Activated naive CD8-positive, alpha-beta T cell treated with anti-CD3 and anti-CD28 coated beads, Interleukin-2, amount 50 U/mL, for 16 hours (primary cell): ENCODE measurements at places on chromosomes 3 and 15.

DNA sequence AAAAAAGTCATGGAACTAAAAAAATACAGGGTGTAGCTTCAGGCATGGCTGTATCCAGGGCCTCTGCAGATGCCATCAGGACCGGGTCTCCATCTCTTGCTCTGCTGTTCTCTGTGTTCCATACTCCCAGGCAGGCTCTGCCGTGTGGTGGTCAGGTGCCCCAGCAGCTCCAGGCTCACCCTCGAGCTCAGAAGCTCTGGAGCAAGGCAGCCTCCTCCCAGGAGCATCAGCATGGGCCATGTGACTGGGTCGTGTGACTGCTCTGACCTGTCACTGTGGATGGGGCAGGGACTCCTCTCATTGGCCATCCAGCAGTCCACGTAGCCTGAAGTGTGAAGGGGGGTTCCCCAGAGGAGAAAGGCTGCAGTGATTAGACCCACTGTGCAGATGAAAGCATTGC is 8.5 kb downstream of the FBLN2 start:
- DNase-seq, result no peak

DNA sequence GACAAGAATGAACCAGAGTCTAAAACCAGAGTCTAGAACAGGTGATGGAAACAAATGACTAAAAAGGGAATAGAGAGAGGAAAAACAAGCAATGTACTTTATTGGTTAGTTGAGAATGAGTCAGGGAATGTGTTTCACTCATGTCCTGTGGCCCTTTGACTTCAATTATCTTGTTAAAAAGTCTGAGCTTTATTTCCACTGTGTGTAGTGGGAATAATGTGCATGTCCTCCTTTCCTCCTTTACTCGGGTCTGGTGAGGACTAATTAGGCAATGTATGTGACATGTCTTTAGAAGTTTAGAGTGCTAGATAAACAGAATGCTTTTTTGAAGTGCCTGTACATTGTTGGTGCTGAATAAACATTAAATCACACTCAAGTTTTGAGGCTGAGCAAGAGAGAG is 21.3 kb downstream of the LSAMP start:
- DNase-seq, result no peak

- no peak for DNase-seq
These were observed 17.6 kb downstream of the SEMA3F start for GRCh38 chr3:50172626-50173220.

DNA sequence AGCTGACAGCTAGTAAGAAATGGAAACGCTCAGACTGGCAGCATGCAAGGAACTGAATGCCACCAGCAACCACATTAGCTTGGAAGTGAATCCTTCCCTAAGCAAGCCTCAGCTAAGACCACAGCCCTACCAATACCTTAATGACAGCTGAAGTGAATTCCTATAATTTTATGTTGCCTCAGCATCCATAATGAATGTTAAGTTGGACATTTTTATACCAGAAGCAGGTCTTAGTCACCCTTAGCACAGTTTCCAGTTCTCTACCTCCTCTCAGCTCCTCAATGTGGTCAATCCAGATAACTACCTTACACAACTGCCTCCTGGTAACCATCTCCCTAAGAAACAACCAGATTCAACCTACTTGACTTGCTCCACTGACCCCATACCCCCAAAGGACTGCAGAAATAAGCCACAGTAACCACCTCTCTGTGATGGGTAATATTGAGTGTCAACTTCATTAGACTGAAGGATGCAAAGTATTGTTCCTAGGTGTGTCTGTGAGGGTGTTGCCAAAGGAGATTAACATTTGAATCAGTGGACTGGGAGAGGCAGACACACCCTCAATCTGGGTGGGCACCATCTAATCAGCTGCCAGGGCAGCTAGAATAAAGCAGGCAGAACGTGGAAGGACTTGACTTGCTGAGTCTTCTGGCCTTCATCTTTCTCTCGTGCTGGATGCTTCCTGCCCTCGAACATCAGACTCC is 33.5 kb downstream of the NEDD4 start:
- no peak for DNase-seq

DNA sequence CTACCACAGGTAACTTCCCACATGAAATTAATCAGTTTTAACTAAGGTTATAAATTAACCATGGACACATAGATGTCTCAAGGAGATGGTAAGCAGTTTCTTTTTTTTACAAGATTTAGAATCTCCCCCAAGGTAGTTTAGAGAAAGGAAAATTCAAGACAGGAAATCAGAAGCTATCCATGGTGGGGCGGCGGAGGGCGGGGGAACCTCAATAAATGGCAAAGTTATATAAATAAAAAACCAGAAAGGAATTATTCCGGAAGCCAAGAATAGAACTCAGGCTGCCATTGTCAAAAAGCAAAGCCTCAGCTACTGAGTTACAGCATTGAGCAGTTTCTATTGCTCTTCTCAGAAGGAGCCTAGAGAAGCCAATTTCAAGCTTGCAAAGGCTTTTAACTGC is 172.1 kb upstream of the SMAD3 start:
- DNase-seq, result no peak

DNA sequence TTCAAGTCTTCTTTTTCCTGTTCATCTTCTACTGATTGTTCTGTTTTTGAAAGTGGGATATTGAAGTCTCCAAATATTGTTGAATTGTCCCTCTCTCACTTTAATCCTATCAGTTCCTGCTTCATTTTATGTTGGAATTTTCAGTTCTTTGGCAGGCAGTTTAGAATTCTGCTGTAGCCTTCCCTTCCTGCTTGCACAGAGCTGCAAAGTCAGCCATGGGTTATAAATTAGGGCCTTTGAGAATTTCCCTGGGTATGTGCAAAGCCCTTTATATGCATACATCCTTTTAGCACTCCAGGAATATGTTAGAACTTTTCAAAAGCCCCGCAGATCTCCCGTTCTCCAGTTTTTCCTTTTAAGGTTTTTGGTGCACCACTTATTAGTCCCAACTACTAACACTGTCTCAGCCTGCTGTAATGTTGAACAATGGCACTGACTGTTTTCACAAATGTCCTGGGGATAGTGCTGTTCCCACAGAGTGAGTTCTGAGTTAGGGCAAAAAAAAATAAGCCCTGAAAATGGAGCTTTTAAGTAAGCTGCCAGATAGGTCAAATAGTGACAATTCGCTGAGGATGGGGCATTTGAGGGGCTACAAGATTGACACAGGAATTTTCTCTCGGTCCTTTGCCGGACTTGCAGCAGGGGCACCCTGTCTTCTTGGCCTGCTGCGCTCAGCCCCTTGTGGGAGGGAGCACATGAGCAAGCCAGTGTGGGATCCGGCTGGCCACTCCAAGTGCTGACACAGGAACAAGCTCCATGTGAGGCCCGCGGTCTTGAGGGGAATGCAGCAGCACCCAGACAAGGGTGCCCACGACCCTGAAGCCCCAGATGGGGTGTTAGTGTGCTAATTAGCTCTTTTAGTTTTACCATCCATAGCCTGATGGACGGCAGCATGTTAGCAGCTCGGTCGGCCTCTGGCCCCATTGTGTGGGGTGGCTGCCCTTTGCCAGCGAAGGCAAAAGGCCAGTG is 96.0 kb downstream of the VPS8 start:
- DNase-seq, result no peak

DNA sequence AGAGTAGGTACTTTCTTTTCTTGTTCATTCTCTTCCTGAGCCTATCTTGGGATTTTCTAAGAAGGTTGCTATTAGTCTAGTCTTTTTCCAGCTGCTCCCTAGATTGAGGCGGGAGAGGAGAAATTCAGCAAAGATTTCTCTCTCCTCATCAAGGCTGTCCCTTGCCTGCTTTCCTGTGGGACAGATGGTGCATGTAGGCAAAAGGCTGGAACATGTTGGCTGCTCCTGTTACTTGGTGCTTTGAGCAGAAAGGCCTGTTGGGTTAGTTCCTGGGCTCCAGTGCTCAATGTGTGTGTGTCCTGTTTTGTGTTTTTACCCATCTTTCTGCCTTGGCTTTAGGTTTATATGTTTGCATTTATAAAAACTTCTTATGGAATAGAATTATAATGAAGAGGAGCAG is 9.1 kb upstream of the SNRPN start:
- DNase-seq, result no peak

DNA sequence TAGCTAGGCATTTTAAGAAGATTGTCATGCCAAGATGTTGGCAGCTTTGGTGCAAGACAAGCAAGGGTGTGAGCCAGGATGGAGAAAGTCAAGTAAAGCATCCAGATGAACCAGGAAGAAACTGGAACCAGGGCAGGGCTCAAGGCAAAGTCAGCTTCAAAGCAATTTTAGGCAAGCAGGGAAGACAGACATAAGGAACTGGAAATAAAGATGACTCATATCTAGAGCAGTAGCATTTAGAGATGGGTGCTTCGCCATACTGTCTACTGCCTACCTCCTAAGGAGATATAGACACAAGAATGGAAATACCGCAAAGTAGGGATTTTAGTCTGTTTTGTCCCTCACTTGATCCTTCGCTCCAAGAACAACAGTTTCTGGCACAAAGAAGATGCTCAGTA is 59.9 kb downstream of the RYR3 start:
- no peak for DNase-seq

GRCh38 chr3:16053794-16054193 is 120.7 kb upstream of the GALNT15 start:
- DNase-seq, result no peak

DNA sequence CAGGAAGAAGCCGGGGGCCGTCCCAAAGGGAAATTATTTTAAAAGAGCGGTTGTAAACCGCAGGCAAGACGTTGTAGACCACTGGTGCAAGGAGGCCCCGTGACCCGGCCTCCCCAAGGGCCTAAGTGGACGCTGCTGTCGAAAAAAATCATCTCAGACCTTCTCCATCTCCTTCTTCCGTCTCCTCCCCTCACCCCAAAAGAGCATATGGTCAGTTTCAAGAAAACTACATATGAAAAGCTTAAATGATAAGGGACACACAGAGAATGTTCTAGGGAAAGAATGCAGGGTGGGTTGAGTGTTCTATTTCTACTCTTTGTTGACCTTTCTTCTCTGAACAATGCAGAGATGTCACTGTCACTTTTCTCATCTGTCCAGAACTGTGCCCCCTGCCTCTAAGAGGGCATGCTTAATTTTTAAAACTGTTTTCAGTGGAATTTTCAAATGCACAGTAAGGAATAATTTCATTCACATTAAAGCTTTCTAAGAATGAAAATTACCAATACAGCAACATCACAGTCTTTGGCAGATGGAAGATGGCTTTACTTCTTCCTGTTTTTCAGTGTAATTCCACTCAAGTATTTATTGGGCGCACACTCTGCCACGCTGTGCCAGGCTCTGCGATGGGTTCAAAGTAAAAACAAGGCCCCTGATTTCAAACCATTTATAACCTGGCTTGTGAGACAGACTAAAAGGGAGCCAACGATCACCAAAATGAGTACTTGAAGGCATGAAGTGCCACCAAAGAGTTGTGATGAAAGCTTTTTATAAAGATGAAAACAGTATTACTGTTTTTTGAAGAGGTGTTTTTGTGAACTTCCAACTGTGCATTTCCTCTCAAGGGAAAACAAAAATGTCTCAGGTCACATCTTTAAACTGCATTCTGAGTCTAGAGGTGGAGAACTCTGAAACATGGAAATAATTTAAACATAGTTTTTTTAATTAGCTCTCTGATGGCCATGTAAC is 891 bp upstream of the TOP2B start:
- no peak for DNase-seq

DNA sequence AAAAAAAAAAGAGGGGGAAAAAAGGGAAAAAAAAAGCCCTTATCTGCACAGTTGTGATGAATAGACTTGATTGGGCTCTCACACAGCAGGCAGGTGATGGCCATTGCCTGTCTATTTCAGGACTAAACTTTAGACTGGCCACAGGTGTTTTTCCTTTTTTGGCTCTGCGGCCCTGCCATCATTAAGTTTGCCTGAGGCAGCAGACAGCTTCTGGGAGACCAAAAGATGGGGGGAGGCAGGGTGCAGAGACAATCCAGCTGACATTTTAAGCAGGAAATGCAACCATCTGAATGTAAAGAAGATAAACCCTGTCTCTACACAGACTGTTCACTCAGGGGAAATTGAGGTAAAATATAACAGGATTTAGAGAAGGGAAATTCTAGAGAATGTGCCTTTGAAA is 295.0 kb upstream of the KCNH8 start:
- DNase-seq, result no peak

DNA sequence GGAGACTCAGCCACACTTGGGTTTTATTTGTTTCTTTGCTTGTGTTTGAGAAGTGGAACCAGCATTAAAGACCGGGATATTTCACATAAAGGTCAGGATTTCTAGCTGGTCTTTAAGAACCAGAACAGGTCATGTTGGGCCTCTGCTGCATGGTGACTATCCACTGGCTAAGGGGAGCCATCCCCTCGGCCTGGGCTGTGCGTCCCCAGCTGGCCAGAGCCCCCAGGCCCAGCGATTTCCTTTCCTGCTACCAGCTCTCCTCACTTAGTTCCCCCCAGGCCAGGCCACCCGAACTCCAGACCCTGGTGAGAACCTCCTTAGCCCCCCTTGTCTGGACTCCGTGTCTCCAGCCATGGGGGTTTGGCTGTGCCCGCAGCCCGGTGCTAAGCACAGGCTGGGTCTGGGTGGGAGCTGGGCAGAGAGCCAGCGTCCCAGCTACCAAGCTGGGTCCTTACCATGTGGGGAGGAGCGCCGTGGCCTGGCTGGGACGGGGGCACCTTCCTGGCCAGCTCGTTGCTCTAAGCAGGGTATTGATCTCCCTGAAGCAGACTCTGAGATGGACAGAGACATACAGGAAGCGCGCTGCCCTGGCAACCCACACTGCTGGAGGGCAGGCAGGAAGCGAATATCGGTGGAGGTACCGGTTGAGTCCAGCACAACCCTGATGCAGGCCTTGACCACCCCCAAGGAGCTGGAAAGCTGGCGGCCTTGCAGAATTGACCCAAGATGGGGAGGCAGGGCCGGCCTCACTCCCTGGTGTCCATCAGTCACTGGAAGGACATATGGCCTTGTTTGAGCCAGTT is 49.4 kb downstream of the KLF15 start:
- DNase-seq, result no peak

- no peak for DNase-seq
These were observed 42.5 kb downstream of the LYZL4 start for GRCh38 chr3:42367903-42368302.

- DNase-seq, result no peak
These were observed 47.5 kb downstream of the SRGAP3 start for GRCh38 chr3:9201955-9202354.

DNA sequence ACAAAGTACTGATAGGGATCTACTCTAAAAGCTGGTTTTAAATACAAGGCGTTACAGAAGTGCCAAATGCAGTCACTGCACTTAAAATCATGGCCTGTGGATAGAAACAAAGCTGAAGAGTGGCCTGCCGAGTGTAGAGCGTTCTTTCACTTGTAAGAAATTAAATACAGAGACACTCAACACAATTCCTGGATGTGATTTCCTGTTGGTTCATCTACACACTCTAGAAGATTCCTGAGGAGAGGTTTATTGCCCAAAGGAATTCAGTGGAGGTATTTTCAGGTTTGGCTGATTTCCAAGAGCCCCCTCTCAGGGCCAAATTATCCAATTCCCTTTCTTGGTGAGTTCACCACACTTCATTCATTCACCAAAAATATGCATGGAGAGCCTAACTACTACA is 200.3 kb upstream of the IL12A start:
- no peak for DNase-seq

DNA sequence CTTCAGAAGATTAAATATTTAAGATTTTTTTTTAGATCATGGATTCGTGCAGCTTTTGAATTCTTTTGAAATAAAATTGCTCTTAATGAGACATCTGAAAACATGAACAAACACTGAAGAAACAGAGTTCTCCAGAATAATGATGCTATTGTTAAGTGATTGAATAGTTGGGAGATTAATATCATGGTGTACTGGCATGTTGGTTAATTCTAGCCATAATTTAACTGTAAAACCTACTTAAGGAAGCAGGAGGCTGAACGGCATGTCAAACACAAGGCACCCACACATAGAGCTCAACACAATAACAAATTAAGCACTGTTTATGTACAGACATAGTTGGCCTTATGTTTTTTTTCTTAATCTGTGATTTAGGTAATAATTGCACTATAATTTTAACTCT is 185.6 kb downstream of the RBMS3 start:
- DNase-seq, result no peak
